Ascending aorta (tissue), 2 donors: ENCODE measurements at places on chromosomes 1 and 21. TPM values are rescaled to one million over a fixed set of nuclear protein-coding genes. Genes with fewer than 3 reads are reported as not detected.

GRCh38 chr1:79808816-79809475 lies 802.4 kb upstream of the ADGRL4 start:
- no peak for DNase-seq

UBASH3A gene
- total RNA-seq = 0.75 TPM

DNA sequence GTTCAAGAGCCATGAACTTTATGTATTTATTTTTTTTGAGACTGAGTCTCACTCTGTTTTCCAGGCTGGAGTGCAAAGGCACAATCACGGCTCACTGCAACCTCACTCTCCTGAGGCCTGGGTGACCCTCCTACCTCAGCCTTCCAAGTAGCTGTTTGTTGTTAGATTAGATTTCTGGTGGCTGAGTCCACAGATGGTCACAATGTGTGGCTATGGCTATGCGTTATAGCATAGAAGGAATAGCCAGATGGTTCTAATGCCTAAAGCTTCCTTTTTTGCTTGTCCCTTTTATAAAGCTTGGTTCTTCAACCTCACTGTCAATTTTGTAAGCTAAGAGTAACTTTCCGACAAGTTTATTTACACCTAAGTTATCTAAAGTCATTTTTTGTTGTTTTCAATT lies 62.3 kb upstream of the FMN2 start:
- DNase-seq = no peak

GRCh38 chr1:228368801-228369607 lies 37.6 kb downstream of the TRIM11 start:
- no peak for DNase-seq

DNA sequence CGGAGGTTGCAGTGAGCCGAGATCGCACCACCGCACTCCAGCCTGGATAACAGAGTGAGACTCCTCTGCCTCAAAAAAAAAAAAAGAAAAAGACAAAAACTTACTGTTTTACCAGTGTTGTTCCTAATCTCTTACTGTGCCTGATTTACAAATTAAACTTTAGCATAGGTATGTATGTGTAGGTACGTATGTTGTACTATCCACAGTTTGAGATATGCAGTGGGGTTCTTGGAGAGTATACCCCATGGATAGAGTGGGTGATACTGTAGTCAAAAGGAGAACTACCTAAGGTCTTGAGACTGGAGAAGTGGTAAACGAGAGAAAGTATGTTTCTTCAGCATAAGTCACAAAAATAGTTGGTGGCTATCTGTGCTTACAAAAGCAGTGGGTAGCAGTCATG lies 38.6 kb downstream of the RNF11 start:
- no peak for DNase-seq

GORAB gene
- total RNA-seq = 4.9 TPM

- DNase-seq = no peak
Observed at GRCh38 chr1:14067711-14068110, 367.7 kb downstream of the PRDM2 start.

- DNase-seq = no peak
Observed at GRCh38 chr1:108947871-108948525, 15.3 kb downstream of the CLCC1 start.

DNA sequence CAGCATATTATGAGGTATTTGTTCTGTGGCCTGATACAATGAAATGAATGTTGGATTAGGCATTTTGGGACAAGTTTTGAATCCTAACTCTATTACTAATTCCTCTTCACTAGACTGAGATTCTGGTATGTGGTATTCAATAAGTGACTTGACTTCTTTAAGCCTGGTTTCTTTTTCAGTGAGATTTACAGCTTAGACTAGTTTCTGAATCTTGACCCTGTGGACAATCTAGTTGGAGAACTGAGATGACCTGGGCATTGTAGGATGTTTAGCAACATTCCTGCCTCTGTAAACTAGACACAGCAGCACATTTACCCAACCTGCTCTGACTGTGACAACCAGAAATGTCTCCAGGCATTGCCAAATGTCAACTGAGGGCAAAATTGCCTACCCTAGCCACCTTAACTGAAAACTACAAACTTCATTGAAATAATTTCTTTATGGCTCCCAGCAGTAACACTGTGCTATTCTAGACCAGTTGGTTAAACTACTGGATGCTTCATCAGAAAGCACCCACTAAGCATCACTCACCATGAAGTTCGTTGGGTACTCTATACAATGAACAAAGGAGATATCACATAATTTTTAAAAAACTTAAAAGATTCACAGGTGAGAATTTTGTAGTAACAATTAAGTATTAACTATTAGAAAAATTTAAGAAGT lies 16.8 kb downstream of the PTPRC start:
- DNase-seq = no peak

DNA sequence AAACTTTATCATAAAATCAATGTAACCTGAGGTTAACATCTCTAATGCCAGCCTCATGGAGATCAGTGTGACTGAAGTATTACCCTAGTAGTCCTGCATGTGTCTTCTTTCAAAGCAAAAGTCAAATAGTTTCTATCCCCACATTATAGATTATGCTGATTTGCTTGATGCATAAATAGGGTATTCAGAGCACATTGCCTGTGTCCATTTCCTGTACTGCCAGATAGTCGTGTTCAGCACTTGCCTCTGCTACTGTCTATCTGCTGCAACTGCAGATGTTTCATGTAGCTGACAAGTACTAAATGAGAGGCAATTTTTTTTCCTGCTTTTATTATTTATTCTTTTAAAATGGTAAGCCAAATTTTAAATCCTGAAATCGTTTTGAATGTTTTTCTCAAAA lies 348.7 kb downstream of the CHRM3 start:
- DNase-seq = no peak

GUCA2B gene
- not detected for total RNA-seq

GRCh38 chr1:207014728-207015127 lies 17.8 kb downstream of the C1orf116 start:
- DNase-seq = no peak

AGBL4 gene
- total RNA-seq = not detected

CLEC20A gene
- total RNA-seq = not detected

NTRK1 gene
- total RNA-seq = not detected

GRCh38 chr1:116794371-116794770 lies 40.1 kb downstream of the CD2 start:
- no peak for DNase-seq

DNA sequence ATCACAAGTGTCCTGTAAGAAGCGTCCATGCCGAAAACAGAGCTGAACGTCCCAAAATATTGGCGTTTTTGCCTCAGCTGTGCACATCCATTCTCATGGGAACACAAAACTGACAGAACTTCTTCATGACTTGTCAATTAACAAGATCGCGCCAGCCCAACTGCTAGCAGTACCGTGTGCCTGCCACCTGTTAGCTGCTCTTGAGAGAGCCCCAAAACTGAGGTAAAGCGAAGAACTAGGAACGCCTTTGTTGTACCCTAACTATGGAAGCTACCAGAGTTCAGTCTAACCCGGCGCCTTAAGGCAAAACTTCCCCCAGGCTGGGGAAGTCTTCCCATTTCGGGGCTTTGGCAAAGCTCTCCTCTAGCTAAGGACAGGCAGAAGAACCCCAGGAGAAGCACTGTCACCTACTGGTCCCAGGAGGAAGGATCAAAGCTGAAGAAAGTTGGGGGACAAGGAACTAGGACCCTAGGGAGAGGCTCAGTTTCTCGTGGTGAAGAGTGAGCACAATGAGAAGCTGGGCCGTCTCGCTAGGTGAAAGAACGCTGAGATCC lies 719 bp downstream of the EYA3 start:
- DNase-seq = no peak

MTARC2 gene
- 23.7 TPM for total RNA-seq

- DNase-seq = no peak
Observed at GRCh38 chr1:240031414-240031813, 60.3 kb upstream of the FMN2 start.

PLA2G5 gene
- total RNA-seq = 8.5 TPM

ANGEL2 gene
- 36.7 TPM for total RNA-seq

DNA sequence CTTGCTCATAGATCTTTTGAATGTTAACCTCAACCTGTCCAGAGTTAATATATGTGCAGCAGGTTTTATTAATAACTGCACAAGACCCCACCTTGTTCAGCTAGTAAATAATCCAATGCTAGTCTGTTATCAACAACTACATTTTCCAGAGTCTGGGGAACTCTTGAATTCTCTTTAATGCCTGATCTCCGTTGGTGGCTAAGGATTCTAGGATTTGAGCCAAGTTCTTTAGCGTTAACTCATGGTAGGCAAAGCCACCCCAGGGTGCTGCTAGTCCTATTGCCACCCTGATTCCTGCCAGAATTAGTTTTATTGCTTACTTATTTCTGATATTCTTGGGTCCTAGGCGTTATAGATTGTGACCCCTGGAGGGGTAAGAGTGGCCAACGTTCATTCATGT lies 12.8 kb downstream of the BACE2 start:
- DNase-seq = no peak

DNA sequence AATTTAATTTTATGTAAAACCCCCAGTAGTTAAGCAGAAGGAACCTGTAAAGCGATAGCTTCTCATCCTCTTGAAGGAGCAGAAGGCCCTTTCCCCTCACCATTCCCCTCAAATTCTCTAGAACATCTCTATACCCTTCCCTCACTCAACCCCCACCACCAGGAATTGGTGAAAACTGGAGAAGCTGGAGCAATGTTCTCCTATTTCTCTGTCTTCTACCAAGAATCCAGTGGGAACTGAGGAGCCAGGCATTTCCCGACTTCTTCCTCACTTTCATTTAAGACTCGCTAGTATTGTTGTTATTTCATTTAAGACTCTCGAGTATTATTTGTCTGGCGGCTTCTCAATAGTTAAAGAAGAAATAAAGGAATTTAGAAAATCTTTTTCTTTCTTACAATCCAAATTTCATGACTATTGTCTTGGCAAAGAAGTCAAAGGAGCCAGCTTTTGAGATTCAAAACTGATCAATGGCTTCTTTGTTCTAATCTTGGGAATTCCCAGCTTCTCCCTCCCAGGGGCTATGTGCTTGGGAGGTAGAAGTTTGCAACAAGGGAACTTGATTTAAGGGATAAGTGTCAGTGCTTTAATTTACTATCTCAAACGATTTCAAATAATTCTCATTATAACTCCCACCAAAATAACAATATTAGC lies 253.3 kb upstream of the ADGRL2 start:
- no peak for DNase-seq

SYT11 gene
- 17.7 TPM for total RNA-seq

DNA sequence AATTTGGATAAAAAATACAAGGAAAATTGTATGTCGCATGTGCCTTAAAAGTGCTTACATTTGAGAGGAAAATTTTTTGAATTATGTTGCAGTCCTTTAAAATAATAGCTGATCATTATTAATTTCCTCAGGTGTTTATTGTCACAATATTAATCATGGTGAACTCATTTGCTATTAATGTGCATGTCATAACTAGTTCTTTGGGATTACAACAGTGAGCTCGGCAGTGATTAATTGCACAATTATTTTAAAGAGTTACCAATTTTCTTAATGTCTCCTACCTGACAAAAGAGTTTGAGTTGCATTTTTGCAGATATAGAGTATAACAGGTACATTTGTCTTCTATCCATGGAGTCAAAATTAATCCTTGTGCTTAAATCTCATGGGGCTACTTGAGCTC lies 854.3 kb downstream of the BRINP3 start:
- DNase-seq = no peak
